ENCODE measurements at places on chromosomes 4 and X. TPM values are rescaled to one million over a fixed set of nuclear protein-coding genes. Genes with fewer than 3 reads are reported as not detected.

The F8A2 gene
- polyA plus RNA-seq: not detected

The SPATA4 gene
- not detected for polyA plus RNA-seq

GRCh38 chr4:6916587-6917460 lies 7.2 kb downstream of the TBC1D14 start:
- peak overlapping the region; percentile 67 for H3K27ac ChIP-seq
- H3K4me3 ChIP-seq: peak overlapping the region; percentile 47
- H3K36me3 ChIP-seq: no peaks in the 10 kb centered on the region
- peak; percentile 92 for DNase-seq
- peaks cover 83% of the 10 kb centered on the region for H3K4me1 ChIP-seq

- H3K4me3 ChIP-seq: no peak overlapping the region
- peak; percentile 32 for DNase-seq
- no peaks in the 10 kb centered on the region for H3K27me3 ChIP-seq
- H3K27ac ChIP-seq: no peak overlapping the region
Measured at GRCh38 chrX:132292793-132293192, 73.5 kb upstream of the RAP2C start.

DNA sequence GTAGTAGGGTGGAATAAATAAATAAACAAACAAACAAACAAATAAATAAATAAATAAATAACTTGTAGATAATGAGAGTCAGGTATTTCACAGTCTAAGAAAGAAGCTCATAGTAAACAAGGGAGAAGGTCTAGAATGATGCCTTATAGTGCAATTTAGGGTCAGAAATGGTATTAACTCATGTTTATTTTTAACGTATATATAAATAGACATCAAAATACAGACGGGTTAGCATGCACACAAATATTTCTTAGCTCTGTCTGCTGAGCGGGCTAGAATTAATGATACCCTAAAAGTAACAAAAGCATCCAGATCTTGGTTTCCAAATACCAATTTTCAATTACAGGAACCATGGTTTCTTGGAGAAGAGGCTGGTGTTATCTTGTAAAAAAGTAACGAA lies 16.6 kb downstream of the PFKFB1 start:
- no peak for DNase-seq
- H3K4me3 ChIP-seq: no peak overlapping the region
- no peaks in the 10 kb centered on the region for H3K36me3 ChIP-seq
- no peaks in the 10 kb centered on the region for H3K4me1 ChIP-seq
- no peaks in the 10 kb centered on the region for H3K27me3 ChIP-seq

DNA sequence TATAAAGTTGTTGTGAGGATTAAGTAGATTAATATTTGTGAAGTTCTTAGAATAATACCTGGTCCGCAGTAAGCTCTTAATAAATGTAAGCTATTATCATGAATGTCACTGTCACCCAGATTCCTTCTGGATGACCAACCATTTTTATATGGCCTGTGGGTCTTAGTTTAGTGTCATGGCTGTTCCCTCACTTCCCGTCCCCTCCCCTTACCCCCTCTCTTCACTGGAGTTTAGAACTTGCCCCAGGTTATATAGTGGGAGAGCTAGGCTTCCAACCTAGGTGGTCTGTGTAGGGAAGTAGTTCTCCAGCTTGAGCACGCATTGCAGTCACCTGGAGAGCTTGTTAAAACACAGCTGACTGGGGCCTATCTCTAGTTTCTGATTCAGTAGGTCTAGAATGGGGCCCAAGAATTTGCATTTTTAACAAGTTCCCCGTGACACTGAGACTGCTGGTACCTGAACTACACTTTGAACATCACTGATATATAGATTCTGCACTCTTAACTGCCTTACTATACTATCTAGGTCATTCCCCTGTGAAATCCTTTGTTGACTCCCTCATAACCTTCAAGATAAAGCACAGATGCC lies 66.9 kb upstream of the PLAC1 start:
- no peaks in the 10 kb centered on the region for H3K36me3 ChIP-seq
- DNase-seq: no peak
- no peaks in the 10 kb centered on the region for H3K27me3 ChIP-seq
- H3K27ac ChIP-seq: no peak overlapping the region
- no peaks in the 10 kb centered on the region for H3K4me1 ChIP-seq

The ARMCX6 gene
- 44.6 TPM for polyA plus RNA-seq

DNA sequence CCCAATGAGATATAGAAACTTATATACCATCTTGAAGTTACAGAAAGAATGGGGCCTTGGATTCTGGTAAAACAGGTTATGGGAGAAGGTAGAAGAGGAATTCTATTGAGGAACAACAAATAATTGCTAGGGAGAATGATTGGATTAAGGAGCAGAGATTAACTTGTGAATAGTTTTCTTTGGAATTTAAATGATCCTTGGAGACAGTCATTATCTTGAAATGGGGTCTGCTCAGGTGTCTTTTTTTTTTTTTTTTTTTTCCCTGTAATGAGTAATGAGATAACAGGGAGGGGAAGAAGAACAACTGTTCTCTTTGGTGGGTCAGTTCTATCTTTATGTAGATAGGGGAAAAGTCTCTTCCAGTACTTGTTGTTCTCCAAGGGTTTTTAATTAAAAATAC lies 1406.0 kb downstream of the RPA4 start:
- no peaks in the 10 kb centered on the region for H3K27me3 ChIP-seq
- H3K27ac ChIP-seq: no peak overlapping the region
- DNase-seq: no peak
- no peaks in the 10 kb centered on the region for H3K4me1 ChIP-seq
- no peak overlapping the region for H3K4me3 ChIP-seq

The HTT-AS gene
- not detected for polyA plus RNA-seq

DNA sequence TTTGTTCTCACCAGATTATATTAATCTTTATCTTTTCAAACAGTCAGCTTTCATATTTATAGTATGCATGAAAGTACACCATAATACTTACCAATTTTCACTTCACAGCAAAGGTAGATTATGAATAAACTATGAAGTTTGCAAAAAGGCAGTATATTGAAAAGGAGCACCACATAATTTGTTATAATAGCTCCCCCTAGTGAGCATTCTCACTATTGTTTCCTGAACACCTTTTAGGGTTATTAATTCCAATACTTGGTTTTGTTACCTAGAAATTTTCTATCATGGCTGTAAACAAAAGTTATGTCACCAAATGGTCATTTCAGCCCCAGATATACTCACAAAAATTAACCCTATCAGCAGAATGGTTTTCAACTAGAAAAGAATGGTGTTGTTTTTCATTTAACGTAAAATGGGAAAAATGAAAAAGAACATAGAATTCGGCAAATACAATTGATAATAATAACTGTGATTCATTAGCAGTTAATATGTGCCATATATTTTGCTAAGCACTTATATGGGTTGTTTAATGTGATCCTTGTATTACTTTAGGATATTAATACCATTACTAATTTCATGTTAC lies 30.2 kb upstream of the NKX6-1 start:
- H3K4me3 ChIP-seq: no peak overlapping the region
- no peaks in the 10 kb centered on the region for H3K36me3 ChIP-seq
- no peaks in the 10 kb centered on the region for H3K27me3 ChIP-seq
- no peaks in the 10 kb centered on the region for H3K4me1 ChIP-seq
- no peak for DNase-seq

- DNase-seq: no peak
- H3K27ac ChIP-seq: no peak overlapping the region
- H3K36me3 ChIP-seq: no peaks in the 10 kb centered on the region
- H3K27me3 ChIP-seq: no peaks in the 10 kb centered on the region
Measured at GRCh38 chrX:47817421-47817820, 19.3 kb upstream of the ZNF81 start.

DNA sequence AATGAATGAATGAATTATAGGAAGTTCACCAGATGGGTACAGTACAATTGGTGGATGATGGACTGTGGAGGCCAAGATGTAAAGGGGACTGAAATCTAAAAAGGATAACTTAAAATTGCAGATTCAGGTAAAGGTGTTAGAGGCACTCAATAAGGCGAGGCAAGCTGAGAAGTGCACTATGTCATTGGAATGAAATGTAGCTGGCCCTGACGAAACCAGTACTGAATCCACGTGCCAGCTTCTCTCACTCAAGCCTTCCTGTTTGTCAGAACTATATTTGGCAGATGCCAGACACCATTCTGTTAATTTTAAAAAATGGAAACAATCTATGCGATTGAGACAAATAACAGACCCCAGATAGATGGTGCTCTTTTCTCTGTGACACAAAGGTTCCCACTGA lies 1039.1 kb upstream of the TENM3 start:
- H3K4me1 ChIP-seq: no peaks in the 10 kb centered on the region
- H3K27ac ChIP-seq: no peak overlapping the region
- no peak for DNase-seq
- no peaks in the 10 kb centered on the region for H3K36me3 ChIP-seq
- no peaks in the 10 kb centered on the region for H3K27me3 ChIP-seq
- no peak overlapping the region for H3K4me3 ChIP-seq

The HEPH gene
- polyA plus RNA-seq: not detected

The H2BW2 gene
- polyA plus RNA-seq: not detected

DNA sequence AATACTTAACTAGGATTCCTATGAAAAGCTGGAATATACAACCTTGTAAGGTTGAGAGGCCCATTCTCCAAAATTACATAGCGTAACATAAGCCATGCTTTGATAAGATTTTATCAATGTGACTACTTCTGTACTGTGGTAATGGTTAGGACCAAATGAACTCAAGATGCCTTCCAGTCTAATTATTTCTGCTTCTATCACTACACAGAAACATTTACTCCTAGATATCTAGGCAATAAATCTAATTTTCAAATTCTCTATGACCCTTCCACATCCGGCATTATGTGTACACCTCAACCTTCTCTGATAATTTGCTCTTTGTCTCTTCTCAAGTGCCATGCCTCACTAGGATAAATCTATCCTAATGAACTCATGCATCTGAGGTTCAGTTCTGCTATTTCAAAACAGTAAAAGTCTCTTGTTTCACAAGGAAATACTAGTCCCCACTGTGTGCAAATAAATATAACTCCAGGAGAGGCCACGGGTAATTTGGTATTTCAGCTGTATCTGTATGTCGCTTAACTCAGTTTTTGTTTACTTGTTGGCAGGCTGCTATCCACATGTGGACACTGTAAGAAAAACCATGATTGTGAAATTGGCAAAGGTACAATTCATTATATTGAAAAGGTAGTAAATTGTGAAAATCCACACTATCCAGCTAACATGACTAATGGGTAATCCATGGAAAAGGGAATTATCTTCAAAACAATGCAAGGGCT lies 93.3 kb downstream of the PRDM5 start:
- H3K27me3 ChIP-seq: no peaks in the 10 kb centered on the region
- H3K4me3 ChIP-seq: no peak overlapping the region
- H3K4me1 ChIP-seq: no peaks in the 10 kb centered on the region
- no peak overlapping the region for H3K27ac ChIP-seq
- H3K36me3 ChIP-seq: no peaks in the 10 kb centered on the region

The CPEB2 gene
- polyA plus RNA-seq: 0.71 TPM

- no peaks in the 10 kb centered on the region for H3K4me1 ChIP-seq
- no peak overlapping the region for H3K27ac ChIP-seq
- H3K36me3 ChIP-seq: no peaks in the 10 kb centered on the region
- H3K27me3 ChIP-seq: no peaks in the 10 kb centered on the region
Measured at GRCh38 chrX:152619897-152620296, 17.8 kb upstream of the GABRQ start.

The SPOCK3 gene
- not detected for polyA plus RNA-seq

The MAGEB3 gene
- not detected for polyA plus RNA-seq

DNA sequence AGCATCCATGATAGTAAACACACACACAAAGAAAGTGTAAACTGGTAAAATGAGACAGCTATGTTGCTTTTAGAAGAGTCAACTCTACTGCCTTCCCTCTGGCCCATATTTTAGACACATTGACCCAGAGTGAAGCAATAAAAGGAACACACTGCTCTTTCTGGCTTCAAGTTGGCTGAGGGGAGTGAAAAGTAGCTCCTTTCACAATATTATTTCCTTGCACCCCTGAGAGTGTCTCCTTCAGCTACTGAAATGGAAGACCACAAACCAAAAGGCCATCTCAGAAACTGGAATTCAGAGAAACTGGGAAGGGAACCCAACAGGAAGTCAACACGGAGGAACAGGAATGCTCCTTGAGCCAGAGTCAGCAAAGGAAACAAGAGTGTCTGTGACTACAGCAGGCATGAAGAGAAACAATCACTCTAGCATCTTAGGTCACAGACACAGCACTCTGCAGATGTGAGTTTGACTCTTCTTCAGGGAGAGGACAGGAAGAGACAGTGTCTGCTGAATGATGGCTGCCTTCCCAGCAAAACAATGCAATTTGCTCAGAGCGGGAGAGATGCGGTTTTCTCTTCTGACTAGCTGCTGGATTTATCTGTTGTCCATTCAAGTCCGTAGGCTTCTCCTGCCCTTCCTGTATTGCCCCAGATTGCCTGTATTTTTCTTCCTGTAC lies 106.7 kb downstream of the SPATA18 start:
- no peaks in the 10 kb centered on the region for H3K27me3 ChIP-seq
- H3K36me3 ChIP-seq: no peaks in the 10 kb centered on the region
- no peak for DNase-seq
- no peak overlapping the region for H3K27ac ChIP-seq
- H3K4me3 ChIP-seq: no peak overlapping the region
- no peaks in the 10 kb centered on the region for H3K4me1 ChIP-seq

- H3K27ac ChIP-seq: no peak overlapping the region
- H3K27me3 ChIP-seq: no peaks in the 10 kb centered on the region
- no peak overlapping the region for H3K4me3 ChIP-seq
- H3K36me3 ChIP-seq: no peaks in the 10 kb centered on the region
- no peaks in the 10 kb centered on the region for H3K4me1 ChIP-seq
Measured at GRCh38 chr4:7557456-7557855, 122.7 kb upstream of the PSAPL1 start.

The TIGD2 gene
- polyA plus RNA-seq: 2.1 TPM

GRCh38 chrX:107566604-107567262 lies 61.6 kb upstream of the PRPS1 start:
- DNase-seq: no peak
- no peaks in the 10 kb centered on the region for H3K27me3 ChIP-seq
- no peak overlapping the region for H3K4me3 ChIP-seq
- H3K27ac ChIP-seq: no peak overlapping the region

DNA sequence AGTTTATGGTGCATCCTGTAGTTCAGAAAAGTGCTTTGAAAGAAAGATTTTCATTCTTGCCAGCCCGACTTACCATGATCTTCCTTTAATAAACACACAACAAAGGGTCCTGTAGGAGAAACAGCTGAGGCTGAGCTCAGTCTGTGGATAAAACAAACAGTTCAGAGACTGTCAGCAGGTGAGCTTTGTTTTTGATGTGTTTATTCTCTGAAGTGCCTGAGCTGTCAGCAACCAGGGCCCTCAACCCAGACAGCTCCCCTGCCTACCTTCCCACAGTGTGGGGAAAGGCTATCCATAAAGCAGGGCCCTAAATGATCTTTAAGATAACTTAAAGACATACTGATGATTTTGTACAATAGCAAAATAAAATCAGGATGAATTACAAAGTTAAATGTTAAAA lies 459.2 kb upstream of the GALNT7 start:
- no peaks in the 10 kb centered on the region for H3K27me3 ChIP-seq
- no peak overlapping the region for H3K27ac ChIP-seq
- H3K4me3 ChIP-seq: no peak overlapping the region
- H3K4me1 ChIP-seq: no peaks in the 10 kb centered on the region
- no peak for DNase-seq
- H3K36me3 ChIP-seq: no peaks in the 10 kb centered on the region

The LRIT3 gene
- not detected for polyA plus RNA-seq

GRCh38 chrX:42967681-42968300 lies 189.8 kb upstream of the PPP1R2C start:
- DNase-seq: no peak
- no peak overlapping the region for H3K27ac ChIP-seq
- H3K4me1 ChIP-seq: no peaks in the 10 kb centered on the region
- H3K27me3 ChIP-seq: no peaks in the 10 kb centered on the region

The NR0B1 gene
- polyA plus RNA-seq: not detected

GRCh38 chr4:109873791-109874514 lies 26.0 kb downstream of the LRIT3 start:
- no peaks in the 10 kb centered on the region for H3K4me1 ChIP-seq
- no peaks in the 10 kb centered on the region for H3K36me3 ChIP-seq
- no peak for DNase-seq
- no peak overlapping the region for H3K27ac ChIP-seq
- H3K27me3 ChIP-seq: no peaks in the 10 kb centered on the region

The ASB5 gene
- not detected for polyA plus RNA-seq
